ENCODE measurements at places on chromosomes 3 and 15.

DNA sequence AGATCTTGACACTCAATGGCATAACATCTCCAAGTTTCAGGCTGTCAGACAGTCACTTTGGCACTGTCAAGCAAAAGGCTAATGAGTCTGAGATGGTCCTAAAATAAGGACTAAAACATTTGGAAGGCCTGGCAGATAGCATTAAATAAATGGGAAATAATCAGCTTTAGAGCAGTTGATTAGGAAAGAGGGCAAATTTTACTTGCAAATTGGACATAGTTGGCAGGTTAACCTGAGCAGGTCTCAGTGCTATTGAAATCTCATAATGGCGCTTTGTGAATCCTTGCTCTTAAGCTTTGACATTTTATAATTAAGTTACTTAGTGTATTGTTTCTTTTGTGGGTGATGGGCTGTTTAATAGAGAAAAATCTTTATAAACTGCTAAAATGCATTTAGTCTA lies 1003.1 kb upstream of the GBE1 start:
- no peak for DNase-seq

GRCh38 chr3:100759950-100760349 lies 50.7 kb downstream of the TFG start:
- no peak for DNase-seq

GRCh38 chr15:97504031-97504792 lies 456.3 kb upstream of the ARRDC4 start:
- peak; percentile 94 for DNase-seq

DNA sequence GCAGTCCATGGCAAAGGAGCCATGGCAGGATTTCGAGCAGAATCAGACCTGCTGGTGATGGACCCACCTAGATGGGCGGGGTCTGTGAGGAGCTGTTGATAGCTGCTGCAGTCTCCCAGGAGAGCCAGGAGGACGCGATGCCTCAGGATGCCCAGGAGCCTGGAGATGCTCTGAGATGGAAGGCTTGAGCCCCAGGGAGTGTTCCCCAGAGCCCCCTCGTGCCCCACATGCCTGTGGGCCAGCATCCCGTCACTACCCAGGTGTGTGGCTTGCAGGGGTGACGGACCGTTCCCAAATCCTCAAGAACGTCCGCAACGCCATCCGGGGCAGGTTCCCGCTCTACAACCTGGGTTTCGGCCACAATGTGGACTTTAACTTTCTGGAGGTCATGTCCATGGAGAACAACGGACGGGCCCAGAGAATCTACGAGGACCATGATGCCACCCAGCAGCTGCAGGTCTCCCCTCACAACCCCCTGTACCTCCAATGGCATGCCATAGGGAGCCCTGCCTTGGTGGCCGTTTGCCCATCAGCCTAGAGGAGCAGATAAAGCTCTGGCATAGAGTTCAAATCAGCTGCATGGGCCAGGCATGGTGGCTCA lies 6.7 kb downstream of the ITIH1 start:
- no peak for DNase-seq

DNA sequence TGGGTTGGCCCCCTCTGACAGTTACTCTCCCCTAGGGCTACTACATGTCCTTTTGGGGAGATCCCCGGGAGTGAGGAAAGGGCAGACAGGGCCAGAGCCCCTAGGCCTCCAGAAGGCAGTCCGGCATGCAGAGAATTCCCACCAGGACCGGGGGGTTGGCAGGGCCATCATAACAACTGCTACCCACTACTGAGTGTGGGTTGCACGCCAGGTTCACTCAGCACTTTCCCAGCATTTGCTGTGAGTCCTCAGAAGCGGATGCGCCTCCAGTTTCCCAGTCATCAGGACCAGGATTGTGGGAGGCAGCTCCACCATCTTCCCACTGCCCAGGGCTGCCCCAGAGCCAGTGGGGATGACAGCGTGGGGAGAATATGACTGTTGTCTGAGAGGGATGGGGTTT lies 51.2 kb upstream of the HERC1 start:
- no peak for DNase-seq

DNA sequence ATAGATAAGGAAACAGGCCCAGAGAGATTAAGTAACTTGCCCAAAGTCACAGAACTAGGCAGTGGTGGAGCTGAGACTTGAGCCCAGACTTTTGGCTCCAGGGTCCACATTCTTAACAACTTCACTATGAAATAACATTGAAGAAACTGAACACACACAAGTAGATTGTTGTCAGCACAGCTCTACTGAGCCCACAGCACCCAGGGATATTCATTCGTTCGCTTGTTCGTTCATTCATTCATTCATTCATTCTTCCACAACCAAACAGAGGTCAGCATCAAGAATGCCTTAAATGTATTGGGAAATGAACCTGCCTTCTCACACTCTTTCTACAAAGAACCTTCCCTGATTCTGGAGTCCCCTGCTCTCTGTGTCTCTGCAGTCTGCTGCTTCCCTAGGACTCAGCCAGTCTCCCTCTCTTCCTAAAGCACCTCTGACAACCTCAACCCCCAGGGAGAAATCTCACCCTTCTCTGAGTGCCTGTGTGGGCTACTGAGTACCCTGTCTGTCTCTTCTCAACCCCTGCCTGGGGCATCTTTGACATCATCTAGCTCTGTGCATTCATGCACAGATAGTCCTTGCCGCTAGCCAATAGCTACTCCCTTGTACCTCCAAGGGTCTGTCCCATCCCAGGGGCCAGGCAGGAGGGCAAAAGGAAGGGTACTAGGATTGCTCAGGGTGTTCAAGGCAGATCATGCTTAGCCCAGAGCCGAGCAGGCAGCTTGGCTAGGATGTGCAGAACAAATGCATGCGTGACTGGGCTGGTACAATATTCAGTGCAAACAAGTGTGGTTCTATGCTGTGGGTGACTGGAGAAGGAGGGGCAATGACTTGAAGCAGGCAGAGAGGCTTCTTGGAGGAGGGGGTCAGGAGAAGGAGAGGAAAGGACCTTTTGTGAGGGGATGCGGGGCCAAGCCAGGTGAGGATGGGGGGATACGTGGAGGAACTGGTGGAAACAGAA lies 3.4 kb downstream of the LINGO1 start:
- no peak for DNase-seq

DNA sequence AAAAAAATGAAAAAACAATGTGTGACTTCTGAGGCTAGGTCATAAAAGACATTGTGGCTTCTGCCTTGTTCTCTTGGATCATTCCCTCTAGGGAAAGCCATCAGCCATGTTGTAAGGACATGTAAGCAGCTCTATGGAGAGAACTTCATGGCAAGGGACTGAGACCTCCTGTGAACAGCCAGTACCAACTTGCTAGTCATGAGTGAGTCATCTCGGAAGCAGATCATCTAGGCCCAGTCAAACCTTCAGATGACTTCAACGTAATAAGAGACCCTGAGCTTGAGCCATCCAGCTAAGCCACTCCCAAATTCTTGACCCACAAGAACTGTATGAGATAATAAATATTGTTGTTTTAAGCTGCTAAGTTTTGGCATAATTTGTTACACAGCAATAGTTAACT lies 4.9 kb downstream of the MON1A start:
- no peak for DNase-seq

DNA sequence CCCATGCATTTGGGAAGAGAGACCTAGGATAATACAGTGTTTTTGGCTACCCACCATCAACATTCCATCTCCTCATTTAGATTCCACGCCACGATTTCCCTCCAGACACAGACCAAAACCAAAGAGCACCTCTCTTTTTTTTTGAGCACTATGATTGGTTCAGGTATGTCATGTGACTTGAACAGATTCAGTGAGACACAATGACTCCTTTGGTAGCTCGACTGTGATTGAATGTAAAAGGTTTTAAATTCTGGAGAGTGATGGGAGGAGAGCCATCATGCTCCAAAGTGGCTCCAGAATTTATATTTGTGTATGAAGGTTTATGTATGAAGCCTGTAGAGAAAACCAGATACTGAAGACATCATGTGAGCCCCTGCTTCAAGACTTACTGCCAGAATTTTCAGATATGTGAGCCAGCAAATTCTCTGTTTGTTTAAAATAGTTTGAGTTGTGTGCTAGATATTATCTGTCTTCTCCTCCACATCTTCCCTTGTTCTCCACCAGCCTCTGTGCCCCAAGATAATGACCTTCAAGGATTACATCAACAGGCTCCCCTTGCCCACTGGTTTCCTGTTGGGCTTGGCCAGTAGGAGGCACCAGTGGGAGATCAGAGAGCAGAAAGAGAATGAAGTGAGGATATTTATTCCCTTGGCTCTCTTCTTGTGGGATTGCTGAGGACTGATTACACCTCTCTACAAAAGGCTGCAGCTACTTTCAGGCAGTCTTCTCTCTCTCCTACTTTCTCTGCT lies 12.5 kb downstream of the MYD88 start:
- no peak for DNase-seq

All from CD14-positive monocyte (primary cell).